ENCODE measurements at places on chromosomes 16 and 17.

DNA sequence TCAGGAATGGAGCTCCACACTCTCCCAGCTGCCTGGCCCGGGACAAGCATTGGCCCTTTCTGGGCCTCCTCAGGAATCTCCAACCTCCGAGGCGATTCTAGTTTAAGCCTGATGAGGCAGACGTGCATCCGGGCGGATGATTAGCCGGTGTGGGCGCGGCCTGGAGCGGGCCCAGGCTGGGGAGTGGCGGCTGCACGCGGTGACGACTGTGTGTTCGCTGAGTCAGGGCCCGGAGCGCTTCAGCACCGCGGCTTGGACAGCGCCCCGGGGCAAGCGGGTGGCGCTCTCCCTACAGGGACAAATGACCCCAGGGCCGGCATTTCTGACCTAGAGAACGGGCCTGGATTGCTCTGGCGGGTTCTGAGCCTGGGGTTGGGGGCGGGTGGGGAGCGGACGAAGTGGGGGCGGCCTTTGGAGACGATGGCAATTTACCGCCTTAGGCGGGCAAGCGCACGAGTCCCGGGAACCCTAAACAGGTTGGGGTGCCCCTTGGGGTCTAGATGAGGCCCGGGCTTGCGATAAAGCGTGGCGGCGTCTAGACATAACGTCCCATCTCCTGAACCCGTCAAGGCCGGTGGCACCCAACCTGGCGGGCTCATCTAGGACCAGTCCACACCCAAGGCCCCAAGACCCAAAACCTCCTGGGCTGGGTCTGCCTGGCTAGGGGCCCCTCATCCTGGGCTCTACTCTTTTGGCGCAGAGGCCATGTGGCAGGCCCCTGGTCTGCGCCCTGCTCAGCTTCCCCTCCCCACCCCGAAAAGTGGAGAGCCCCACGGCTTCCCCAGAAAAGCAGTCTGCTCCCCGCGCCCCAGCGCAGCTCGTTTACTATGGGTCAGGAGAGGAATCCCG lies 22.3 kb upstream of the ZNHIT3 start:
- DNase-seq = peak; percentile 39

DNA sequence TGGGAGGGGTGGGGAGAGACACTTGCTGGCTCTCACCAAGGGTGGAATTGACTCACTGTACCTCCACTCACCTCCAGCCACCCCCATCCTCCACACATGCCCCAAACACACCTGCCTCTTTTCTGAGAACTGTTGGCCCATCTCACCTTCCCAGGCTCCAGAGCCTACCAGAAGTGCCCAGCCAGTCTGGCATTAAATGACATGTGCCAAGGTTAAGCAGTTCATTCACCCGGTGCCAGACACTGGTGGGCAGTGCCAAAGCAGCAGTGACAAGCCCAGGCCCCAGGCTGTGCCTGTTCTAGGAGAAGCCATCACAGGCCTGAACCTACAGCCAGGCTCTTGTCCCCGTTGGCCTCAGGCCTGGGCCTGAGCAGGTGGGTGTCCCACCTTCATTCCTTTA lies 11.2 kb downstream of the MVP start:
- no peak for DNase-seq

DNA sequence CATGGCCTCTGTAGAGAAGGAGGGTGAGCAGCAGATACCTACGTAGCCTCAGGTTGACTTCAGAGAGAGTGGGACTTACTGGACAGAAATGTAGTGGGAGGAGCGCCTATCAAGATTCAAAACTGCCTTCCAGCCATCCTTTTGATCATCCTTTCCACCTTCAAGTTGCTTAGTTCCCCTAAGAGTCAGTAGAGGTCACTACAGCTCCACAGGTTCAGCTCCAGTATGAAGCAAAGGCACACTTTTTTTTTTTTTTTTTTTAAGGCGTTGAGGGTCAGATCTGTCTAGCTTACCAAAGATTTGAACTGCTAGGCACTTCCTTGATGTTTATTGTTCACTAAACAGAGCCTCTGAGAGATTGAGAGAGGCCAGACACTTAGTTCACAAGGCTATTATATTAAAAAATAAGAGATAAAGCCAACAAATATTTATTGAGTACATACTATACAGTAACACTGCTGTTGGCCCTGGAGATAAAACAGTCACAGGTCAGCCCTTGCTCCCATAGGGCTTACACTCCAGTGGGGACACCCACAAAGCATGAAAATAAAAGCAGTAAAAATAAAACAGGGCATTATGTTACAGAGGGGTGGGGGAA lies 3.1 kb downstream of the RNF227 start:
- no peak for DNase-seq

DNA sequence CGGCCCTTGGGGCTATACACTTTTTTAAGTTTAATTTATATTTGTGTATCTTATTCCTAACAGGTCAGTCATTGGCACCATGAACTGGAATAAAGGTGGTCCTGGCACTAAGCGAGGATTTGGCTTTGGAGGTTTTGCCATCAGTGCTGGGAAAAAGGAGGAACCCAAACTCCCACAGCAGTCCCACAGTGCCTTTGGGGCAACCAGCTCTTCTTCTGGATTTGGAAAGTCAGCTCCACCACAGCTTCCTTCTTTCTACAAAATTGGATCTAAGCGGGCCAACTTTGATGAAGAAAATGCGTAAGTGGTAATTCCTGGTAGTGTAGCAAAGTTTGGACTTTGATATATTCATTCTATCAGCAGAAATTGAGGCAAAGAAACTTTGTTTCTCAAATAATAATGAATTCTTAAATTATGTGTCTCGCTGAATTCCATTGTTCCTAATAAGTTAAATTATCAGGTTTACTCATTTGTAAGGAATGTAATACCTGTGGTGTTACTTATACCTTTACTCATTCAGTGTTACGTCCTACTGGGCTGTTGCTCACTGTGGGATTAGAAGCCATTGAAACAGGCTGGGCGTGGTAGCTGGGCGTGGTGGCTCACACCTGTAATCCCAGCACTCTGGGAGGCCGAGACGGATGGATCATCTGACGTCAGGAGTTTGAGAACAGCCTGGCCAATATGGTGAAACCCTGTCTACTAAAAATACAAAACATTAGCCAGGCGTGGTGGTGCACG lies 13.2 kb downstream of the DDX42 start:
- DNase-seq = no peak

DNA sequence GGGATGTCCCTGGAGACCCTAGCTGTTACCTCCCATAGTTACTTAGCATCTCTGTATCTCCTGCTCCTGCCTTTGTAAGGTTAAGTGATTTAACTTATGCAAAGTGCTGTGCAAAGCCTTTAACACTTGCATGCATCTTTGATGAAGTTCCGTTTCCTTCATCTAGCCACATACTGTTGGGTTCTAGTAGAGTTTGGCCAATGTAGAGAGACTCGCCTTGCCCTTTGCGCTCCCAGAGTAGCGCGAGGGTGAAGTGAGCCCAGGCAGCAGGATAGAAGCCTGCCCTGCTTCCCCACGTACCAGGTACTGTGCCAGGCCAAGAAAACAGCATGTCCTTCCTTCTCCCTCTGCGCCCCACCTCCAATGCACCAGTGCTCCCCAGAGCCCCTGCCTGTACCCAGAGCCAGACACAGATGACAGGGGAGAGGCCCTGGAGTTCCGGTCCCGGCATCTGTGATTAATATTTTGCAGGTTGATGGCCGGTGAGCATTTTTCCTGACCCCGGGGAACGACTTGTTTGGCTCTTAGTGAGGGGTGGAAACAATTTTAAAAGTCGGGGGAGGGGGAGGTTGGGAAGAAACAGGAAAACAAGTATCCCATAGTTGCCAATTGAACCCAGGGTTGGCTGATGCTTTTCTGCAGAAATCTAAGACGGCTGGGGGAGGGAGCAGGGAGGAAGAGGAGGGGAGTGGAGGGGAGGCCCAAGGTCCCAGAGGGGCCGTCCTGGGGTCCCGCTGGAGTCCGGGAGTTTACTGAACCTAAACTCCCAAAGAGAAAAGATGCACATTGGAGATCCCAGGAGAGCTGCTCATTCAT lies 13.1 kb upstream of the CDC42EP4 start:
- no peak for DNase-seq

- DNase-seq = peak; percentile 28
Measured at GRCh38 chr16:16861546-16861945, 482.6 kb downstream of the NPIPA7 start.

DNA sequence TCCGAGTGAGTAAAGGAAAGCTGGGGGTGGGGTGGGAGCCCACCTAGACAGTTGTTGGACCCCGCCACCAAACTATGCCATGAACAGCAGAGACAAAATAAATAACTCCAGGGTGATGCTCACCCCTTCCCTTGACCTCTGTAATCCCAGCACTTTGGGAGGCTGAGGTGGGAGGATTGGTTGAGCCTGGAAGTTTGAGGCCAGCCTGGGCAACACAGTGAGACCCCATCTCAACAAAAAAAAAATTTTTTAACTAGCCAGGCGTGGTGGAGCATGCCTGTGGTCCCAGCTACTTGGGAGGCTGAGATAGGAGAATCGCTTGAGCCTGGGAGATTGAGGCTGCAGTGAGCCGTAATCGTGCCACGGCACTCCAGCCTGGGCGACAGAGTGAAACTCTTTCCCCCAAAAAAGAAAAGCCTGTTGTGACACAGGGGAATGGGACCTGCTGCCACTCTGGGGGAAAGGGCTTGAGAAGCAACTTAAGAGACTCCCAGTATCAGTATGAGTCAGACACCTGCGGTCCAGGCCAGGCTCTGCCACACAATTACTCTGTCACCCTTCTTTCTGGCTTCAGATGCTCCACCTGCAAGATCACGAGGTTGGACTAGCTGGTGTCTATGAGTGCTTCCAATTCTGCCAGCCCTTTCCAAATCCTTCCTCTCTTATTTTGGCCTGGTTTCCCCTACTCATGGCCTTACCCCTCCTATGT lies 5.0 kb downstream of the SGCA start:
- DNase-seq = no peak
